NCI-H1694 (cell line): ENCODE measurements at places on chromosomes 12 and 14.

- DNase-seq: no peak
These were observed 2.8 kb upstream of the MARK3 start for GRCh38 chr14:103382376-103382775.

- no peak for DNase-seq
These were observed 275.1 kb downstream of the NRXN3 start for GRCh38 chr14:78445275-78445674.

- no peak for DNase-seq
These were observed 1026.9 kb downstream of the LRFN5 start for GRCh38 chr14:42633504-42634095.

DNA sequence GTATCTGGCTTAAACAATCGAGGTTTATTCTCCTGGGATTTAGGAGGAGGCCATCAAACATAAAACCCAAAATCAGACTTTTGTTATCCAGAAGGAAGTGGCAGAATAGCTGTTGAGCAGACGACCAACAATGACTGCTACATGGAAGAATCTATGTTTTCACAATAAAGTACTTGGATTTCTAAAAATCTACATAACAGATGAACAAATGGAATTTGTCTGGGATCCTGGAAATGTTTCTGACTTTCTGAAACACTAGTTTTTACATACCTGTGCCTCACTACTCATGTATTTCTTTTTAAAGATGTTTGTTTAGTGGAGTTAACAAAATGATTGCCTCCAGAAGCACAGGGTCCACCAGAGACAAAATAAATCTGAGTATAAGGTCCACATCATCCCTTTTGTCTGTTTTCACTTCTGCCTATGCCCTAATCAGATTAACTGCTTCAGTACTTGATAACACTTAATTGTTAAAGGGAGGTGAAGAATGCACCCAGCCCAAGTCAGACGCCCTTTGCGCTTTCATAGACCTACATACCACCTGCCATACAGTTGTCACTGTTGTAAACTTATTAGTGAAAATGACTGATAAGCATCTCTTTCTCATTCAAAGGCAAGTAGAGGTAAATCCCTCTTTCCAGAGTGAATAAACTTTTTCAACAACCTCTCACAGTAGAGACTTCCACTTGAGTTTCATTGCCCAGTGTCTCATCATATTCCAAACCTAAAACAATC is 164.6 kb downstream of the EGLN3 start:
- DNase-seq: no peak

DNA sequence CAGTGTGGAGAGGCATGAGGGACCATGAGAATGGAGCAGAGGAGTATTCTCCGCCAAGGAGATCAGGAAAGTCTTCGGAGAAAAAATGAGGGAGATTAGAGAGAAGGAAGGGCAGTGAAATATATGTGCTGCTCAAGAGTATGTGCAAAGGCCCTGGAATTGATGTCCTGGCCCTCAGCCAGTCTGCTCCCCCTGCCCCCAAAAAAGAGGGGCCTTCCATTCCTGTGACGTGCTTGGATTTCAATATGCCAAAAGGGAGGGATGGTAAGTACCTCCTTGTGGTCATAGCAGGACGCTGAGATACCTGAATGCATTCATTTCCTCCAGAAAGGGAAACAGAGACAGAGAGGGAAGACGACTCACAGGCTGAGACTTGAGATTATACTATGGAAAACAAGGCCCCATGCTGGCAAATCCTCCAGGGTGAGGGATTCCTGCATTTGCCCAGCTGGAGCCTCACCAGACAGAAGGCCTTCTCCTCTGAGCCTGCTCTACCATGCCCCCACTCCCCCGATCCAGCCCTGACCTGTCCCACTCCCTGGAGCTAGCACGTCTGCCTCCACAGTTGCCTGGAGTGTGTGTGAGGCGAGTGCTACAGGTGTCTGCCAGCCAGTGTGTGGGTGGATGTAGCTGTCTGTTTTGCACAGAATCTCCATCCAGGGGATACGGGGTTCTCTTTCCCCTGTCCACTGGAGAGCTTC is 3.9 kb upstream of the RARG start:
- no peak for DNase-seq

DNA sequence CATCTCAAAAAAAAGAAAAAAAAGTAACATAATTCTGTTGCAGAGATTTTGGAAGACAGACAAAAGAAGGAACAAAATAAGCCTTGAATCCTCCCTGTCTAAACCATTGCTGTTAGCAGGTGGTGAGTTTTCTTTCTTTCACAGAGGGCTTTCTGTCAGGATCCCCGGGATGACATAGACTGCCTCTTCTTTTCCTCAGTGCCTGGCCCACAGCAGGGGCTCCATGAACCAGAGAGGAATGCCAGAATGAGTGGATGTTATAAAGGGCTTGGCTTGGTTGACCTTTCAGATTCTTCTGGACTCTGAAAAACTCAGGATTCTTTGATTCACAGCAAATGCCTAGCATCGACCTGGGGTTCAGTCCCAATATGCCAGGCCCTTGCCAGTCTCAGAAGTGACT is 45.8 kb upstream of the CORO1C start:
- no peak for DNase-seq

- no peak for DNase-seq
These were observed 126.4 kb downstream of the DUSP6 start for GRCh38 chr12:89225808-89226411.

- DNase-seq: no peak
These were observed at the start of gene CLEC2B for GRCh38 chr12:9869307-9870161. Gene CLEC2B (minus strand): TSS chr12:9869354.

- no peak for DNase-seq
These were observed 195.6 kb upstream of the FLRT2 start for GRCh38 chr14:85334316-85334715.

DNA sequence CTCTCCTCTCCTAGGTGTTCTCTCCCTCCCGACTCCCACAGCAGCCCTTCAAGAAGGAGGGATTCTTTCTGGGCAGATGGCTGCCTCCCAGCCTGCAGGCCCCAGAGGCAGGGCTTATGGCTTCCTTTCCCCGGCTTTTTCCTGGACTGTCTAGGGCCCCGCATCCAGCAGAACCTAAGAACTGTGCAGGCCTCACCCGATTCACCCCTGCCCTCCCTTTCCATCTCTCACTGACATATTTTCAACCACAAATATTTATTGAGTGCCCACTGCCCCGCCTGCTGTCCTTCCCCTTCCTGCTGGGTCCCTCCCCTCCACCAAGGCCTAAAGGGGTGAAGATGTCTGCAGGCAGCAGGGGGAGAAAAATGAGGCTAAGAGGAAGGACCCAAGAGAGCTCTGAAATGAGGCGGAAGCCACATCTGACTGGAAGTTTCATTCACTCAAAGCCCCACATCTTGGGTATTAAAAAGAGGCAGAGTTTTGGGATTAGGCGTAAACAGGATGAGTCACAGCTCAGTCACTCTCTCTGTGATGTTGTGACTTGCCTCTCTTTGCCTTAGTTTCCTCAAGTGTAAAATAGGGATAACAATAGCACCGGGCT is 2.9 kb downstream of the SCNN1A start:
- no peak for DNase-seq

GRCh38 chr12:98758331-98758730 is 113.2 kb downstream of the APAF1 start:
- no peak for DNase-seq

DNA sequence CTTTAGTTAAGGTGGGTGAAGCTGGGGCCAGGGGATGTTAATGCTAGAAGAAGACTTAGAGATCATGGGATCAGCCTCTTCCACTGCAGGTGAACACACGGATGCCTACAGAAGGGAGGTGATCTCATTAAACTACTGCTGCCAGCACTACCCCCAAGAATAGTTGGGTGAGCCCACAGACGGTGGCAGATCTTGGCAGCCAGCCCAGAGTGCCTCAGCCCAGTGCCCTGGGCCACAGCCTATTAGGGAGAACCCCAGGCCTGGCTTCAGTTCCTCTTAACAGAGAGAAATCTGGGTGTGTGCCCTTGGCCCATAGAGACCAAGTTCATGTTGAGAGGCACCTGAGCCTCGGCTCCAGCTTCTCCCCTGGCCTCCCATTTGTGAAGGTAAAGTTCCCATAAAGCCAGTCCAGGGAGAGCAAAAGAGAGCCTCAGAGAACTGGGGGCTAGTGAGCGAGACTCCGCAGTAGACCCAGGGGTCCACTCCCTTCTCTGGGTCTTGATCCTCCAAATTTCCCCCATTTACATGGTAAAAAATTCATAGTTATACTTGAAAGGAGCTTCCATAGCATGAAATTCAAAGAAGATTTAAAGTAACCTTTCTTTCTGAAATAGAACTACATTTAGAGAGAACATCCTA is 125.0 kb upstream of the CCND2 start:
- no peak for DNase-seq

GRCh38 chr14:63435838-63436237 is 107.3 kb downstream of the PPP2R5E start:
- no peak for DNase-seq

DNA sequence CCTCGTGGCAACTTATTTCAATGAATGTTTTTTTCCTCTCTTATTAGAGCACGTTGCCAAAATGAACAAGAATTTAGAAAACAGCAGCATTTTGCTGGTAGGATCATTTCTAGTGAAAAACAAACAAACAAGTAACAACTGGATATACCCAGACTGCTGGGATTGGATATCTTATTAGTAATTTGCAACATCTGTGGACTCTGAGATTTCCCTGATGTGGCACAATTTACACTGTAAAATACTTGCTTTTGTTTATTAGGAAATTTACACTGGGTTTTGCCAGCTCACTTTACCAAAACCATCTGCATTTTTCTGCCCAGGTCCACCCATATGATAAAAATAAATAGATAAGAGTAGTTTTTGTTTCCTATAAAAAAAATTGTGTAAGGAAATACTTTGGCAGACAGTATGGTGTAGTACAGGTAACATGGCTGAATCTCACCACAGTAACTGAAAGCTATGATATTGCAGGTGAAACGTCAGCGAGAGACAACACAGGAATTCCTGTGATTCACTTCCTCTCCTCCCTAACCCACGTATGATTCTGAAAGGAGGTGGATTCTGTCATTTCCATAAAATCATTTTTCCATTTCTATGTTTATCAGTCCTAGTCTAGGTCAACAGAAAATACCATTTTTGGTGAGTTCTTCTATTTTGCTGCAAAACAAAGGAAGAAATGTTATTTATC is 176.2 kb upstream of the NOVA1 start:
- DNase-seq: no peak

GRCh38 chr14:99158646-99159165 is 113.3 kb downstream of the BCL11B start:
- no peak for DNase-seq

DNA sequence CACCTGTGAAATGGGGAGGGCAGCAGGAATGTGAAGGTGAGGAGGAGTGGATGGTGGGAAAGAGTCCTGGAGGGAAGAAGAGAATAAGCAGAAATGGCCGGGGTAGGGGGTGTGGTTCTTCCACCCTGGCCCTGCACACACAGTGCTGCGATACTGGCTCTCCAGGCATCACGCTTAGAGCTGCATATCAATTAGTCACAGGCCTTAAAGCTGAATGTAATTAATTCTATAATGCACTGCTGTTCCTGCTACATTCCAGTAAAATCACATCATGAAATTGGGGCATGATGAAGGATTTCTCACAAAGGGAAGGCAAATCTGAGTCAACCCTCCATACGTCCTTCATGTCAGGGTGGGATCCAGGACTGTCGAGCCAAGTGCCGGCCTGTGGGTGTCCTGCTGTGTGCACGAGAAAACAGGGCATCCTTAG is 566.1 kb downstream of the BCL11B start:
- DNase-seq: no peak

DNA sequence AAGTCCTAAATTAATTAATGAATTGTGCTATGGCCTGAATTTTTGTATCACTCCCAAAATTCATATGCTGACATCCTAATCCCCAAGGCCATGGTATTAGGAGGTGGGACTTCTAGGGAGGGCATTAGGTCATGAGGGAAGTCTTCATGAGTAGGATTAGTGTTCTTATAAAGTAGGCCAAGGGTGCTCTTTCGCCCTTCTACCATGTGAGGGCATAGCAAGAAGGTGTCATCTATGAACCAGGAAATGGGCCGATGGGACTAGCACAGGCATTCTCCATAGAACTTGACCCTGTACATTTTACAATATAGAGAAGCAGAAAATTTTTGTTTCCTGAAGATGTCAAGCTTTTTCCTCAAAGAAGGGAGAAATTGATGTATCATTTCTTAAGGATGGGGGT is 12.5 kb downstream of the SYT10 start:
- DNase-seq: no peak

DNA sequence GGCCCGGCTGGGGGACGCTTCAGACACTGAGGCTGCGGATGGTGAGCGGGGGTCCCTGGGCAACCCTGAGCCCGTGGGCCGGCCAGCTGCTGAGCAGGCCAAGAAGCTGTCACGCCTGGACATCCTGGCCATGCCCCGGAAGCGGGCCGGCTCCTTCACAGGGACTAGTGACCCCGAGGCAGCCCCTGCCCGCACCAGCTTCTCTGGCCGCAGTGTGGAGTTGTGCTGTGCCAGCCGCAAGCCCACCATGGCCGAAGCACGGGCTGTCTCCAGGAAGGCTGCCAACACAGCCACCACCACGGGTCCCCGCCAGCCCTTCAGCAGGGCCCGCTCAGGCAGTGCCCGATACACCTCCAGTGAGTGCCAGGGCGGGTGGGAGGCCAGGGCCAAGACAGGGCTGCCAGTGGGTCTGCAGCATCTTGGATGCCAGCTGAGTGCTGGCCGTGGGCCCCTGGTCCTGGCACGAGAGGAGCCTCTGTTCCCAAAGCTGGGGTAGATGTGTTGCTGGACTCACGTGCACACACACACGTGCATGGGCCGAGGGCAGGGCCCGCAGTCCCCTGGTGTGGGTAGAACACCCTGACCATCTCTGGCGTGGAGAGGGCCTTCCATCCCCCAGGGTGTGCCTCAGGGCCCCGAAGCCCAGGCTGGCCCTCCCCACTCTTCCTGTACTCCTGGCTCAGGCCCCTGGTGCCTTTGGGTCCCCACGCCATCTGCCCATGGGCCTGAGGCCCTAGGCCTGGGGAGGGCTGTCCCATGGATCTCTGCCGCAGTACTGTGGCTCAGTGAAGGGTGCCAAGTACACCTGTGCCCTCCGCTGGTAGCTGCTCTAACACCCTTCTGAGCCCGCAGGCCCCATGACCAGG is 22.8 kb downstream of the CEP170B start:
- DNase-seq: no peak

- no peak for DNase-seq
These were observed 31.5 kb upstream of the BHLHE41 start for GRCh38 chr12:26156201-26156871.

DNA sequence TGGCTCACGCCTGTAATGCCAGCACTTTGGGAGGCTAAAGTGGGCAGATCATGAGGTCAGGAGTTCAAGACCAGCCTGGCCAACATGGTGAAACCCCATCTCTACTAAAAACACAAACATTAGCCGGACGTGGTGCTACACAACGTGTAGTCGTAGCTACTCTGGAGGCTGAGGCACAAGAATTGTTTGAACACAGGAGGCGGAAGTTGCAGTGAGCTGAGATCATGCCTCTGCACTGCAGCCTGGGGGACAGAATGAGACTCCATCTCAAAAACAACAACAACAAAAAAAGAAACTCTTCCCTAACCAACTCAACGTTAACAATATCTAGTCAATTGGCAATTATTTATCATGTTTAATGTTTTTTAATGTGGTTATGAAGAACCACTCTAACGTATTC is 89.3 kb downstream of the EPS8 start:
- DNase-seq: no peak

- no peak for DNase-seq
These were observed 921.8 kb downstream of the BCL11B start for GRCh38 chr14:98350213-98350612.

- no peak for DNase-seq
These were observed 1.5 kb downstream of the RAP1B start for GRCh38 chr12:68612202-68612601.
